ENCODE measurements at places on chromosomes 5 and 9. TPM values are rescaled to one million over a fixed set of nuclear protein-coding genes. Genes with fewer than 3 reads are reported as not detected.

ECM2 gene
- not detected for total RNA-seq

EMB gene
- 40.0 TPM for total RNA-seq

SVEP1 gene
- 0.63 TPM for total RNA-seq

EPB41L4A gene
- 6.0 TPM for total RNA-seq

DHX29 gene
- total RNA-seq: 34.6 TPM

DNA sequence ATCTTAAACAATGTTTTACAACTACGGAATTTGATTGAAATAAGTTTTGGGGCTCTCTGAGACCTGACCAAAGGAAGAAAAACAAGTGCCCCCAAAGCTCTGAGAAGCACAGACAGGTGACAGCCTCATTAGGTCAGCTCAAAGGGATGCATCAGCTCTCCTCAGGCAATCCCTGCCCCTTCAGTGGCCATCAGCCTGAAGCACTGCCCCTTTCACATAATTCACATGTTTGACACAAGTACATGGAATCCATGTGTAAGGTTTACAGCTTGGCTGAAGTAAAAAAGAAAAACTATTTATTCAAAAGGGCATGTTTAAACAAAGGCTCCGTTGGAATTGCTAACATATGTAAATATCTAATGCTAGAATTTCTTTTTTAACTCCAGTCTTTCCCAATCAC, 56.3 kb downstream of the TSSK1B start:
- DNase-seq: peak; percentile 2

DNA sequence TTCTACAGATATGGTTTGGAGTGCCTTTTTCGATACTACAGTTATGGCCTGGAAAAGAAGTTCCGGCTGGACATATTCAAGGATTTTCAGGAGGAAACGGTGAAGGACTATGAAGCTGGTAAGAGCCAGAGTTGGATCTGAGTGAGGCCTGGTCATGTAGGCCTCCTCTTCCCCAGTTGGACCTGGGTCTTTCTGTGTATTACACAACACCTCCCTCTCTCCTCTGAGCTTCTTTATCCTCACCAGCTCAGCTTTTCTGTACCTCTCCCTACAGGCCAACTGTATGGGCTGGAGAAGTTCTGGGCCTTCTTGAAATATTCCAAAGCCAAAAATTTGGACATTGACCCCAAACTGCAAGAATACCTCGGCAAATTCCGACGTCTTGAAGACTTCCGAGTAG, 39.2 kb downstream of the FAXDC2 start:
- no peak for DNase-seq

- no peak for DNase-seq
Observed at GRCh38 chr9:134725605-134725940, 84.0 kb downstream of the COL5A1 start.

GRCh38 chr5:33827885-33828284, 63.9 kb downstream of the ADAMTS12 start:
- no peak for DNase-seq

DNA sequence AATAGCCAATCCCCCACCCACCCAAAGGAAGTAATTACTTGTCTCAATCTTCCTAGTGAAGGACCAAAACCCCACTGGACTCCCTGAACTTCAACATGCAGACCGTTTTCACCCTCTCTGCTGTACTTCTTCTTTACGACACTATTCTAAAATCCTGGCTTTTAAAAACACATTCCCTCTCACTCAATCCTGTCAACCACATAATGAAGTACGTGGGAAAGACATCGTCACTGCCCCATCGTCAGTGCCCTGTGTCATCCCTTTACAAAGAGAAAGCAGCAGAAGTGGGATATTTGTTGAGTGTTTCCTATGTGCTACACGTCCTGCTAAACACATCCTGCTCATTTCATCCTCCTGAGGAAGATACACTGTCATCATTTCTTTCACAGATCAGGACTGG, 54.2 kb downstream of the MAPKAP1 start:
- no peak for DNase-seq

DNA sequence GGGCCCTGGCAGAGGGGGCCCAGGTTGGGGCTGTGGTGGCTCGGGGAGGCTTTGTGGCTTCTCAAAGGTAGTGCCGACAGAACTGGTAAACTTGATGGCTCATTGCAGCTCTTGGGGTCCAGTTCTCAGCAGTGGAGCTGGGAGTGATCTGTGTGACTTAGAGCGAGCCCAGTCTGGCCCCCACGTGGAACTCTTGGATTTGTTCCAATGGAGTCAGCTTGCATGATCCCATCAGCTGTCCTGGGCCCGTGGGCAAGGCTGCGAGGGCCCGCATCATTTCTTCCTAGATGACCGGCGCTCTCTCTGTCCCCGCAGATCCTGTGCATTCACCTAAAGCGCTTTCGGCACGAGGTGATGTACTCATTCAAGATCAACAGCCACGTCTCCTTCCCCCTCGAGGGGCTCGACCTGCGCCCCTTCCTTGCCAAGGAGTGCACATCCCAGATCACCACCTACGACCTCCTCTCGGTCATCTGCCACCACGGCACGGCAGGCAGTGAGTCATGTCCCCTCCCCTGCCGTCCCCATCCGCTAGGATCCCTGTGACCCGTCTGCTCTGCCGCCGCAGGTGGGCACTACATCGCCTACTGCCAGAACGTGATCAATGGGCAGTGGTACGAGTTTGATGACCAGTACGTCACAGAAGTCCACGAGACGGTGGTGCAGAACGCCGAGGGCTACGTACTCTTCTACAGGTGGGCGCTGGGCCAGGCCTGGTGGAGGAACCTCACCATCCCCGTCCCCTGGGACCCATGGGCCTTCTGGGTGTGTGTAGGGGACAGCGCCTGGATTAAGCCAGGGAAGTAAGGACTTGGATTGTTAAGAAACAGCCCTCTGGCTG, 39.2 kb downstream of the USP20 start:
- no peak for DNase-seq

DNA sequence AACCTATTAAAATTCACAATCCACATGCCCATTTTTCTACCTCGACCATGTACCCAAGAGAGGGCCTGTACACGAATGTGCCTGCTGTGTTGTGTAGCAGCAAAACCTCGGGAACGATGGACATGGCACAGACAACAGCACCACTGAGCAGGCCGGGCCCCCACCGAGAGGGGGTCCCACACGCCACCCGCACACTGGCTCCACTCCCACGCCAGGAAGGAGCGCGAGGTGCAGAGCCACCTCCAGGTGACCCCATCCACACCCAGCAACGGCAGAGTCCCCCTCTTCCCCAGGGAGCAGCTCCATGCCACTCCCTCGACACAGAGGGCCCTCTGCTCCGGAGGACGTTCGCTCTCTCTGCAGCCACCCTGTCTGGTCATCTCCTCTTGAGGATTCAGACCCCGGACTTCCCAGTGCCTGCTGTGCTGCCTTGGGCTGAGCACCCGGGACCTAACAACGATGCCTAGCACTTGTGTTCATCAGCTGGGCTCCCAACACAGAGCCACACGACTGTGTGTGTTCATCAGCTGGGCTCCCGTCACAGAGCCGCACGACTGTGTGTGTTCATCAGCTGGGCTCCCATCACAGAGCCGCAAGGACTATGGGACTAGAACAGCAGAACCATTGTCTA, 25.3 kb upstream of the ADAMTS2 start:
- no peak for DNase-seq

GRCh38 chr9:97280755-97281330, 26.6 kb upstream of the CCDC180 start:
- DNase-seq: no peak

DNA sequence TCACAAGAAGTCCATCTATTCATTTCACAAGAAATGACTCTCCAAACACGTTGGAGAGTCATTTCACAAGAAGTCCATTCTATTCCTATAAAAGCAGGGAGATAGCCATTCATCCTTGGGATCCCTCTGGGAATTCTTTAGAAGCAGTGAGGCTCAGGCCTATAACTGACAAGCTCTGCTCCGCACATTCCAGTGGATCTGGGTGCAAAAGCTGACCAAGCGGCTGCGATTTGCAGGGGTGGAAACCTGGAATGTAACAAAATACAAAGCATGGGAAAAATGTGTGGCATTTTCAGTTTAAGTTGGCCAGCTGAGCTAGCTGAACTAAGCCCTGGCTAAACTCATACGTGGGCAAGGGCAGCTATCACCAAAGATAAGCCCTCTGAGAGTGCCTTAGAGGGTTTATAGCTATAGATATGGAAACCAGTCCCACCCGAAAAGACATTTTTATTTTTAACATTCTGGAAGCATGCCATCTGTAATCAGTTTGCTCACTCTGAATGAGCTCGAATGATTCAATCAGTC, 8.7 kb downstream of the TAS2R1 start:
- DNase-seq: peak; percentile 18

- no peak for DNase-seq
Observed at GRCh38 chr5:178564811-178565550, 25.2 kb downstream of the COL23A1 start.

- DNase-seq: no peak
Observed at GRCh38 chr5:72383726-72384125, 63.6 kb downstream of the PTCD2 start.

DNA sequence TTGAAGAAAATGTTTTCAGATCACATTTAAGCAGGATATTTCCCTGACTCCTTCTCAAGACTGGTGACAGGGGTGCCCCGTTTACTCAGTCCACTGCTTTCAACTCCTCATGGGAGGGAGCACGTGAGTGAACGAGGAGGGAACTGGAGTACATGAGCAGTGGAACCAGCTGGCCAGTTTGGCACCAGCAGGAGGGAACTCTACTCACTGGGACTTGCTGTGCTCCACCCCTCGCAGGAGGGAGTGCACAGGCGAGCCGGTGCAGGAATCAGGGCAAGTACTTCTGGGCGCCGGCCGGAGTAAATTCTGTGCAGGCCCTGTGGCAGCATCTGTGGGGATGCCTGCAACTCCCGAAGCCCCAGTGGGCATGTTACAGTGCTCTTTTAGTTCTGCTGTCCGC, 1941.1 kb upstream of the C9orf72 start:
- DNase-seq: peak; percentile 54

- DNase-seq: no peak
Observed at GRCh38 chr5:175015028-175015685, 290.8 kb downstream of the MSX2 start.

DNA sequence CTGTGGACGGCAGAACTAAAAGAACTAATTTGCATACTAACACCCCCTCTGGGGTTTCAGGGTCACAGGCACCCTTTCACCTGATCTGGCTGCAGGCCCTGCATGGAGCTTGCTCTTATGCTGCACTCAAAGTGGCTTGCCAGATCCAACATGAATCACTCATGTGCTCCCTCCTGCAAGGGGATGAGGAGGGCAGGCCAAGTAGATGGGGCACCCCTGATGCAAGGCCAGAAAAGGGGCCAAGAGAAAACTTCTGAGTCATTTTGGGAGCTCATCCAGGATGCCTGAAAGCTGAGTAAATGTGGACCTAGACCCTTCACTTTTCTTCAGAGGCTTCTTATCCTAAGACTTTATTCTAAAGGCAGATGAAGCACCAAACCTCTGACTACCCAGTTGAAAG, 558.5 kb upstream of the PTGER4 start:
- DNase-seq: no peak

- DNase-seq: peak; percentile 76
Observed at GRCh38 chr5:446883-447263, 3.9 kb downstream of the EXOC3 start.

DNA sequence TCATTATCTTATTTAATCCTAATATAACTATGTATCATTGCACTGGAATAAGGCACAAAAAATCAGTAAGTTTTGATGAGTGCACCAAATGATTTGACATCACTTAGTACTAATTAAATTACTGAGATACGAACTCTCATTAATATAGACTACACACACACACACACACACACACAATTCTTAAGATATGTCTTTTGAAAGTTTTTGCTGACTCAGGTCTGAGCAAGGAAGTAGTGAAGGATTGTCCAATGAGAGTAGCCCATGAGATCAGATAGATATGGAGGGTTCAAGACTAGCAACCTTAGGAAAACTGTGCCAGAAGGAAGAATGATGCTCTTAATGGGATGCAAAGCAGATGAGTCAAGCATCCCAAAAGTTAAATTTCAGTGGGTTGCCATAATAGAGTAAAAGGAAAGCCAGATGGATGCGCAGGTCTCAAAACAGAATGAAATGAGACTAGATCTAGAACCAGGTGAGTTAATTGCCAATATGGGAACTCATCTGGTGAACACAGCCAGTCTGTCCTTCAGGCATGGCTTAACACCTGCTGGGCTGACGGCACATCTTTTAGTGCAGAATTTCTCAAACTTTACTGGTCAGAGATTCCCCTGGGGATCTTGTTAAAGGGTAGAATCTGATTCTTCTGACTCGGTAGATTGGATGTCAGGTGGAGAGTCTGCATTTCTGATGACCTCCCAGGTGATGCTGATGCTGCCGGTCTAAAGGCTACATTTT, 197.0 kb upstream of the NR4A3 start:
- DNase-seq: no peak

DNA sequence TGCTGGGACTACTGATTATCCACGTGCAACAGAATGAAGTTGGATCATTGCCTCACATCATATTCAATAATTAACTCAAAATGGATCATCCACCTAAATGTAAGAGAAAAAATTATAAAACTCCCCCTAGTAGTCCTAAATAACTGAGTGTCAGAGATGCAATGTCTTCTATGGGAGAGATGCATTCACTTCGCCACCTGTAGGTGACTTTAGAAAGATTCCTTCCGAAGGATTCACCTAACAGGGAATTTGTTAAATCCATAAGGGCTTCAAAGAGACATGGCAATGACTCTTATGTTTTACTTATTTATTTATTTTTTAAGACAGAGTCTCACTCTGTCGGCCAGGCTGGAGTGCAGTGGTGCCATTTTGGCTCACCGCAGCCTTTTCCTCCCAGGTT, 526.0 kb downstream of the MTRR start:
- peak; percentile 67 for DNase-seq

- no peak for DNase-seq
Observed at GRCh38 chr9:82991671-82992070, 71.3 kb downstream of the RASEF start.

DNA sequence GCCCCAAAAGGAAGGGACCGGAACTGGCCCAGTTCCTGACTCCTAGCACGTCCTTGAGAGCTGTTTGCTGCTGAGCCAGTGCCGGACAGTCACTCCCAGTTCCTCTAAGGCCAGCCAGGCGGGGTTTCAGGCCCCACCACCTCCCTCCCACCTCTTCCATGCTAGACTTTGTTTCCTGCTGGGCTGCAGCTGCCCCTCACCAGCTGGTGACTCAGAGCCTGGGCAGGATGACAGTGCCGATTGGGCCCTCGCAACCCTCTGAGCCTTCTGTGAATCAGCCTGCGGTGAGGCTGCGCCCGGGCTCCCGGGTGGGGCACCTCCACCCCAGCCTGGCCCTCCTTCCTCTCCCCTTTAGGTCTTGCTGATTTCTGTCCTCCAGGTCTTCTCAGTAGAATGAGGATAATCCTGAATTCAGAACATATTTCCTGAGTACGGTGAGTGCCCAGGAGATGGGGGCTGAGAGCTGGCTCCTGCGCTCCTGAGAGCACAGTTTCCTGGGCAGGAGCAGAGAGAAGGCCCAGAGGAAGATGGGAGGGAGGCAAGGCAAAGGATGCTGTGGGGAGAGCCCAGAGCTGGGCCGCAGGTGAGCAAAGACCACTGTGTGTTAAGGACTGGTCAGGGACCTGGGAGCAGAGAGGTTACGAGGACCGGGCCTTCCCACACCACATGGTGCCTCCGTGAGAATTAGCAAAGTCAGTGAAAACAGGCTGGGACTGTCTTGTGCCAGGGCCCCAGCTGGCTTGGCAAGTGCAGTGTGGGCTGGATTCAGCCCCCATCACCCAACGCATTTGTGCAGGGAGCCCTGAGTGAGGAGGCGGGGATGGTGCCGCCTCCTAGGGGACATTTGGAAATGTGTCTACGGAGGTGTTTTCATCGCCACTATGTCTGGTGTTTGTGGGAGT, 32.9 kb upstream of the STXBP1 start:
- peak; percentile 62 for DNase-seq

All from GM23338 (cell line).